CD4-positive, alpha-beta T cell treated with Interleukin-17A for 1 hour (primary cell): ENCODE measurements at places on chromosomes 2 and 18.

DNA sequence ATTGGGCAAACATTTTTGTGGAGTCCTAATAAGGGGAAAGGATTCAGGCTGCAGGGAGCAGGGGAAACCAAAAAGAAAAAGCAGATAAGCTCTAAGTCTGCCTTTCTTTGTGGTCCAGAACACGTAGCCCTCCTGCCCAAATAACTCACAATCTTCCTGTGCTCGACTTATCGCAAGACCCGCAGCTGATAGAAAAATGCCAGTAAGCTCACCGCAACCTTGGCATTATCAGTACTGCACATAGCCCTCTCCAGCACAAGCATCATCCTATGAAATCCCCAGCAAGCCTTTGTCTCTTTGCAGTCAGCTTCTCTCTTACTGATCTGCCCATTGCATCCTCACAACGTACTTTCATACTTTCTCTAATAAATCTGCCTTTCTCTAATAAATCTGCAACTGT is 202.4 kb upstream of the HNRNPA3 start:
- DNase-seq, result no peak

GRCh38 chr2:45979065-45979464 is 318.1 kb upstream of the EPAS1 start:
- no peak for DNase-seq

GRCh38 chr2:218430721-218431120 is 11.8 kb downstream of the VIL1 start:
- DNase-seq, result no peak

DNA sequence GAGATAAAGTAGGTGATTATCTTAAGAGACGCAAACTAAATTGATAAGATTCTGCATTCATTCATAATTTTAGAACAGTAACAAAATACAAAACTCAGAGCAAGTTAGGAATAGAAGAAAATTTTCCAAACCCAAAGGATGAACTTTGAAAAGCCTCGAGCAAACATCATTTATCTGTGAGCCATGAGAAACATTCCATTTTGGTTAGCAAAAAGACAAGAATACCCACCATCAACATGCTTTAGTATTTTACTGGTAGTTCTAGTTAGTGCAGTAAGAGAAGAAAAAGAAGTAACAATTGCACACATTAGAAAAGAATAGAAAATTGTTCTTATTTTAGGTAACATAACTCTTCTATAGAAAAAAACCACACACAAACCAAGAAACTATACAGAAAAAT is 291.3 kb upstream of the TCF4 start:
- DNase-seq, result no peak

- no peak for DNase-seq
Observed at GRCh38 chr2:58957188-58957840, 716.2 kb upstream of the FANCL start.

DNA sequence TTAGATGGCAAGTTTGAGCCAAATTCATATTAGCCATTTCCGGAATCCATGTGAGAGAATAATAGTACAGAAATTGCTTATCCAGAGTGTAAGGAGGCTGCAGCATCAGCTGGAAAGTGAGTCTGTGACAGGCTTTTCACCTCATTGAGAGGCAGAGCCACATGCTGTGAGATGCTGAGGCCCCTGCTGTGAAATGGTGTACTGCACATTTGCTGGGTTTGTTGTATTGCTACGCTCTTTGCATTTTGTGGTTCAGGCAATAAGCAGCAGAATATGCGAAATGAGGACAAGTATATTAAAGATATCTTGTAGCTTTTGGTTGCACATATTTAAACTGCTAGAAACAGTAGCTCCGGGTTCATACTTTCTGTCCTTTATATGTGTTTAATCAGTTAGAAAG is 37.0 kb downstream of the NABP1 start:
- DNase-seq, result no peak

DNA sequence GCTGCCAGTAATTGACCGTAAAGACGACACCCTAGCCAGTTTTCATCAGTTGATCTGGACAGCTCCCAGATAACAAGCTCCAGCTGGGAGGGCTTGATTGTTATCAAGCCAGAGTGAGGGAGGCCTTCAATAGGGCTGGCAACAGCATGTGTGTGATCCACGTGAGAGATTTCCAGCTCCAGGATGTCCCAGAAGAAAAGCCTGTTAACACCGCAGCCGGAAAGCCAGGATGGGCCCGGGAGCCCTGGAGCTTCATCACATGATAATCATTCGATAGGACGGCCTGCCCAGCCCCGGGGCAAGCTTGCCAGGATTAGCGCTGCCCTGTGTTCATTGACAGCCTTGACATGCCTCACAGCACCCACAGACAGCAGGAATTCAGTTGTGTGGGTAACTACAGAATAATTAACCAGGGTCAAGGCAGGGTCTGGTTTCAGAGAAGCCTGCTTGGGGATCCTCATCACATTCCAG is 182.5 kb downstream of the C1D start:
- no peak for DNase-seq

DNA sequence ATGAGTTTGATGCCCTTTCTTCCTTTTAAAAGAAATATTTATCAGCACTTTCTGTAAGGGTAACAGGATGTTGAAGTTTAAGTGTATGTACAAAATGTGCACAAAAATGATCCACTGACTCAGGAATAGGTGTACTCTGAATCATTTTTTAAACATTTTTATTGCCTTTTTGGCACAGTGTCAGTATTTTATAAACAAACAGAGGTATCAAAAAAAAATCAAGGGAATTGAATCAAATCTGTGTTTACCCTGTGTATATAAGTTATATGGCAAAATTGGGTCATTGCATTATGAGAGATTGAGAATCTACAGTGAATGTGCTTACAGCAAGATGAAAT is 513.9 kb upstream of the NETO1 start:
- DNase-seq, result no peak

- no peak for DNase-seq
Observed at GRCh38 chr2:176155356-176156044, 1.6 kb upstream of the HOXD3 start.

GRCh38 chr2:188466761-188467160 is 175.1 kb downstream of the GULP1 start:
- no peak for DNase-seq

GRCh38 chr2:39881948-39882347 is 102.9 kb upstream of the THUMPD2 start:
- no peak for DNase-seq

- no peak for DNase-seq
Observed at GRCh38 chr2:107462181-107462580, 364.5 kb upstream of the RGPD4 start.

DNA sequence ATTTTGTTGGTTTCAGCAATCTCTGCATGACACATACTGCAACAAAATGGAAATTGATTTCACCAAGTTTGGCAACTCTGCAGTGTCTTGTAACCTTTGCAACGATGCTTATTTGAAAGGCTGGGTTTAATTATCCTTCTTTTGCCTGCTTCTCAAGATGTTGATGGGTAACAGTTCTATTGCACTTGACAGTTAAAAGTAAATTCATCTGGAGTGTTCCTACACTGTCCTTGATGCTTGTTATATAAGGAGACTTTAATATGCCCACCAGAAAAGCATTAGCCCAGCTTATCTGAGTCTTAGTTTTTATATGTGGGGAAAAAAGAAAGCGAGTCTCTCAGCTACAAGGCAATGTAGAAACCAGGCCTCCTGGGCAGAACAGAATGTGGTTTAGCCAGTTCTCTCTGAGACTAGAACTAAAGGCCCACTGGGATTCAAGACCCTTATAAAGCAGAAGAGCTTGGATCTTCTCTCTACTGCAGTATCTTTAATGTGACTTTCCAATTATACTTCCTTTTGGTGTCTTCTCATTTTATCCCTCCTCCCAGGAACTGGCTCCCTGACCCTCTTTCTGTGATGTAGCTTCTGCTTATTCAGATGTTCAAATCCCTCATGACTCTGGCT is 106.8 kb upstream of the LYPD6 start:
- DNase-seq, result no peak

- DNase-seq, result no peak
Observed at GRCh38 chr2:63058921-63059792, 8.5 kb downstream of the OTX1 start.

GRCh38 chr2:175628243-175628642 is 373.8 kb downstream of the LNPK start:
- no peak for DNase-seq

- peak; percentile 63 for DNase-seq
Observed at GRCh38 chr18:9612215-9612830, 2.0 kb downstream of the PPP4R1 start.

GRCh38 chr2:47007826-47008225 is 92.2 kb upstream of the MCFD2 start:
- no peak for DNase-seq

- DNase-seq, result no peak
Observed at GRCh38 chr18:28794459-28795245, 617.7 kb upstream of the CDH2 start.
